ENCODE measurements at places on chromosomes 13 and 19.

- peaks cover 9% of the 10 kb centered on the region for H3K4me1 ChIP-seq
- H3K27ac ChIP-seq, result peak overlapping the region; percentile 83
Observed at GRCh38 chr19:48714759-48715675, 4.5 kb downstream of the MAMSTR start.

GRCh38 chr13:112102243-112102642 lies 35.3 kb downstream of the SOX1 start:
- H3K4me3 ChIP-seq, result no peak overlapping the region
- H3K4me1 ChIP-seq, result no peaks in the 10 kb centered on the region
- H3K27ac ChIP-seq, result no peak overlapping the region
- peaks cover 19% of the 10 kb centered on the region for H3K27me3 ChIP-seq

- peak; percentile 93 for DNase-seq
- no peaks in the 10 kb centered on the region for H3K4me1 ChIP-seq
- H3K4me3 ChIP-seq, result no peak overlapping the region
- no peaks in the 10 kb centered on the region for H3K36me3 ChIP-seq
- no peaks in the 10 kb centered on the region for H3K27me3 ChIP-seq
Observed at GRCh38 chr13:30331331-30331771, 24.0 kb upstream of the KATNAL1 start.

- no peaks in the 10 kb centered on the region for H3K4me1 ChIP-seq
- H3K4me3 ChIP-seq, result no peak overlapping the region
- no peak for DNase-seq
- H3K27ac ChIP-seq, result no peak overlapping the region
- no peaks in the 10 kb centered on the region for H3K36me3 ChIP-seq
Observed at GRCh38 chr13:41590122-41590521, 132.8 kb downstream of the RGCC start.

DNA sequence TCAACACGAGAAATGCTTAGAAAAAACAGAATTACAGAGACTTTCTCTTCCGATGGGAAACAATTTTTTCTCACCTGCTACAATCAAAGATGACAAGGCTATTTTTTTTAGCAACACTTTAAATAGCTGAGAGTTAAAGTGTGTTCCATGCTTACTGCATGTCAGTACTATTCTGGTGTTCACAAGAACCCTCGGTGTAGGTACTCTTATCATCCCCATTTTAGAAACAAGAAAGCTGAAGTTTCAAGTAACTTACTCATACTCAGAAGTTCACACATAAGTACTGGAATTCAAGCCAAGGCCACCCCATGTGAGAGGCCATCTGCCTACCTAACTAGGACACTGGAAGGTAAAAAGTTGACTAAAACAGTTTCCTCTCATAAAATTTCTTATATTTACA lies 9.0 kb upstream of the TNFRSF19 start:
- H3K27ac ChIP-seq, result no peak overlapping the region
- H3K4me3 ChIP-seq, result no peak overlapping the region
- H3K4me1 ChIP-seq, result no peaks in the 10 kb centered on the region
- no peak for DNase-seq
- H3K27me3 ChIP-seq, result no peaks in the 10 kb centered on the region

DNA sequence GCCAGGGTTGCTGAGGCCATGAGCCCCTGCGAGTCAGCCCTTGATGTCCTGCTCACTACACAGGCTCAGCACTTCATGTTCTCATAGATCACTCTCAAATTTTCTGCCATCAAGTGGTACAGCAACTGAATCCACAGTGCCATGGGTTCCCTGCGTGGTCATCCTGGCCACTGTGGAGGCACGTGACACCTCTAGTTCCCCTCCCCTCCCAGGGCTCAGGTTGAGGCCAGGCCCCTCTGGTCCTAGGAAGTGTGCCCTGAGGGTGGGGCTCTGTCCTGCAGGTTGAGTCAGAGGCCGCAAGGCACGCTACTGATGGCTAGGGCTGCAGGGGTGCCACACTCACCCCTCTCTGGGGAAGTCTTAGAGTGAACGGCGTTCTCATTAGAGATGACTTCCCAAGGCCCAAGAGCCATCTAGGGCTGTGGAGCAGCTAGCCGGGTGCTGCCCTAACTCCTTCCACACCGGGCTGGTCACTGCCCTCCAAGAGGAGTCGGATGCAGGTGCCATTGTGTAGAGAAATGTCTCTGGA lies 39.8 kb upstream of the TPM4 start:
- no peaks in the 10 kb centered on the region for H3K4me1 ChIP-seq
- H3K27ac ChIP-seq, result no peak overlapping the region
- no peak overlapping the region for H3K4me3 ChIP-seq
- H3K36me3 ChIP-seq, result no peaks in the 10 kb centered on the region

DNA sequence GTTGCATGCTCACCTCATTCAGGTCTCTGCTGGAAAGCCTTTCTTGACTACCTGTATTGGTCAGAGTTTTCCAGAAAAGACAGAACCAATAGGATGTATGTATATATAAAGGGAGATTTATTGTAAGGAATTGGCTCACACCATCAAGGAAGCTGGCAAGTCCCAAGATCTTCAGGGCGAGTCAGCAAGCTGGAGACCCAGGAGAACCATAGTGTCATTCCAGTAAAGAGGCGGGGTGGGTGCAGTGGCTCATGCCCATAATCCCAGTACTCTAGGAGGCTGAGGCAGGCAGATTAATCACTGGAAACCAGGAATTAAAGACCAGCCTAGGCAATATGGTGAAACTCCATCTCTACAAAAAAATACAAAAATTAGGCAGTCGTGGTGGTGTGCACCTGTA lies 30.4 kb upstream of the FARP1 start:
- H3K36me3 ChIP-seq, result no peaks in the 10 kb centered on the region
- H3K4me3 ChIP-seq, result no peak overlapping the region
- no peak overlapping the region for H3K27ac ChIP-seq
- DNase-seq, result no peak
- no peaks in the 10 kb centered on the region for H3K27me3 ChIP-seq
- H3K4me1 ChIP-seq, result no peaks in the 10 kb centered on the region

Measured in uterus (tissue), 4 donors.